ENCODE measurements at places on chromosomes 5 and 9. TPM values are rescaled to one million over a fixed set of nuclear protein-coding genes. Genes with fewer than 3 reads are reported as not detected.
A peak's percentile ranks its signal among the peaks of the same experiment; 100 is the strongest.

GRCh38 chr5:2014058-2014610, 131.4 kb upstream of the IRX4 start:
- DNase-seq: no peak

DNA sequence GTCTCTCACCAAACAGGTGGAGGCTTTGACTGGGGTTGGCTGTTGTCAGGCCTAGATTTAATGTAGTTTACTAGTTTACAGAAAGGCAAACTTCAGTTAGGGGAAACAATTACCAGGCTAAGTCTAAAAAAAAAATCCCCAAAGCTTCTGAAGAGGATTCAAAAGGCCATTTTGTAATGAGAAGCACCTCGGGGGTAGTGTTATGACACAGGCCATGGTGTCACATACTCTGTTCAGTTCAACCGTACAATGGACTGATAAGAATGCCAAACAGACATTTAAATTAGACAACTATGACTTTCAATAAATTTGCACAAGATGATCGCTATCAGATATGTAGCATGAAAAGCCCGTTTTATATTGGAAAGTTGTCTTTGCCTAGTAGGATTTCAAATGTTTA, 120.1 kb upstream of the PCA3 start:
- no peak for DNase-seq

GRCh38 chr9:86241216-86241615, 18.2 kb downstream of the C9orf153 start:
- DNase-seq: no peak

GRCh38 chr5:141493500-141494422, 4.9 kb downstream of the PCDHGC5 start:
- DNase-seq: no peak

DNA sequence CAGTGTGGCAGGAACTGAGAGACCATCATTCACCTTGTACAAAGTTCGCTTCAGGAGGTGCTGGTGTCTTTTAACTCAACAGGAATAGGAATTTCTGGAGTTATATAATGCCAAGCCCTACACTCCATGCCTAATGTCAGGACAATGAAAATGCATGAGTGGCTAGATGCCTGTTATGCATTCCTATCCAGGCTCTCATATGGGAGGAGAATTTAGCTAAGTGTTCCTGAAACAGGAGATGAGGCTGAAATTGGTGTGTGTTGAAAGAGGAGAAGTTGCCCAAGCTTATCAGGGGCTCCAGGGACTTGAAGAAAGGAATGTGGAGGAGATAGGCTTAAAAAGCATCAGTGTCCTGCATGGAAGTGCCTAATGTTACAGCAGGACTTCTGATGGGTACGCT, 26.8 kb upstream of the PRUNE2 start:
- DNase-seq: no peak

GRCh38 chr5:55903121-55903701, 52.1 kb downstream of the IL31RA start:
- DNase-seq: no peak

DNA sequence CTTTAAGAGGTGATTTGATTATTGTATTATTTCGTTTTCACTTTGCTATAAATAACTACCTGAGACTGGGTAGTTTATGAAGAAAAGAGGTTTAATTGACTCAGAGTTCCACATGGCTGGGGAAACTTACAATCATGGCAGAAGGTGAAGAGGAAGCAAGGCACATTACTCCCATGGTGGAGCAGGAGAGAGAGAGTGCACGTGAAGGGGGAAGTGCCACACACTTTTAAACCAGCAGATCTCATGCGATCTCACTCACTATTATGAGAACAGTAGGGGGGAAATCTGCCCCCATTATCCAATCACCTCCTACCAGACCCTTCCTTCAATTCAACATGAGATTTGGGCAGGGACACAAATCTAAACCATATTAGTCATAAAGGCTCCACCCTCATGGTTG, 36.1 kb upstream of the NDFIP1 start:
- no peak for DNase-seq

GRCh38 chr5:28046596-28046995, 1008.2 kb upstream of the CDH9 start:
- no peak for DNase-seq

DNA sequence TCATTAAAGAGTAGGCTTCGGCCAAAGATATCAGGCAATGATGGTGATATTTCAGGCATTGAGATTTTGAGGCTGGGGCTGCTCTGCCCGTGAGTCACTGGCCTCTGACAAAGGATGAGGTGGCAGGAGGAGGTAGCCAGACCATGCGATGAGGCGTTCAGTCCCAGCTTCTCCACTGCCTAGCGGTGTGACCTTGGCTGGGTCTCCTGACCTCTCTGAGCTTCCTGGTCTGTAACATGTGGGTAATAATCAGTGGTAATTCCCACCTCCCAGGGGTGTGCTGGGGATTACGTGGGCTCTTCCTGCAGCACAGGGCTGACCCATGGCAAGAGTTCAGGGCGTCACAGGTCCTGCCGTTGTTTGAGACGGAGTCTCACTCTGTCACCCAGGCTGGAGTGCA, 73.2 kb upstream of the RAPGEF1 start:
- DNase-seq: no peak

- DNase-seq: no peak
Observed at GRCh38 chr5:80308526-80308925, 11.3 kb upstream of the SPZ1 start.

- DNase-seq: no peak
Observed at GRCh38 chr9:137128862-137129455, 10.0 kb upstream of the GRIN1 start.

- DNase-seq: no peak
Observed at GRCh38 chr5:123813937-123814624, 302.1 kb downstream of the CSNK1G3 start.

GRCh38 chr5:156936972-156937371, 26.1 kb downstream of the TIMD4 start:
- DNase-seq: no peak

DNA sequence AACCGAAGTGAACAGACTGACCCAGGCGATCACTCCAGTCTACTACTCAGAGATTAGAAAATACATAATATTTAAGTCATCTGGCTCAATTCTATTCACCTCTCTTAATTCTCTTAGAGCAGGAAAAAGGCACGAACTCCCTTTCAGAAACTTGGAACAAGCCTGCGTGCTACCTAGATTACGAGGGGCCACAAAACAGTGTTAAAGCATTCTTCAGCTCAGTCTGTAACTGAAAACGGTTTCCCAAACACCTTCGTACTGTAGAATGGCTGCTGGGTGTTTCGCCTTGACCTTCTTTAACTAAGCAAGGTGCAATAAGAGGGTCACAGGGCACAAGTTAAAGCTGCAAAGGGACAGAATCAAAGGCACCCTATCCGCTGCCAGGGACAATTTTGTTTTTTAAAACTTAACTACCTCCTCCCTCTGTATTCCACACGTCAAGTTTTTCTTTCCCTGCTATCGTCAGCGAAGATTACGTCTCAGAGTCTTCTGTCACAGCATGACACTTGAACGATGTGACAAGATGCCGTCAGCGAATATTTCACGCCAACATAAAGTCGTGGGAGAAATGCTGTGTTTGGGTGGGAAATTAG, 687 bp downstream of the LYSMD3 start:
- no peak for DNase-seq

GRCh38 chr9:120857481-120857880, 14.8 kb upstream of the PSMD5 start:
- no peak for DNase-seq

- no peak for DNase-seq
Observed at GRCh38 chr5:168366116-168366515, 74.7 kb downstream of the WWC1 start.

GRCh38 chr5:68392617-68393016, 177.1 kb downstream of the PIK3R1 start:
- no peak for DNase-seq

- DNase-seq: no peak
Observed at GRCh38 chr9:98356326-98356725, 100.9 kb upstream of the TBC1D2 start.

DNA sequence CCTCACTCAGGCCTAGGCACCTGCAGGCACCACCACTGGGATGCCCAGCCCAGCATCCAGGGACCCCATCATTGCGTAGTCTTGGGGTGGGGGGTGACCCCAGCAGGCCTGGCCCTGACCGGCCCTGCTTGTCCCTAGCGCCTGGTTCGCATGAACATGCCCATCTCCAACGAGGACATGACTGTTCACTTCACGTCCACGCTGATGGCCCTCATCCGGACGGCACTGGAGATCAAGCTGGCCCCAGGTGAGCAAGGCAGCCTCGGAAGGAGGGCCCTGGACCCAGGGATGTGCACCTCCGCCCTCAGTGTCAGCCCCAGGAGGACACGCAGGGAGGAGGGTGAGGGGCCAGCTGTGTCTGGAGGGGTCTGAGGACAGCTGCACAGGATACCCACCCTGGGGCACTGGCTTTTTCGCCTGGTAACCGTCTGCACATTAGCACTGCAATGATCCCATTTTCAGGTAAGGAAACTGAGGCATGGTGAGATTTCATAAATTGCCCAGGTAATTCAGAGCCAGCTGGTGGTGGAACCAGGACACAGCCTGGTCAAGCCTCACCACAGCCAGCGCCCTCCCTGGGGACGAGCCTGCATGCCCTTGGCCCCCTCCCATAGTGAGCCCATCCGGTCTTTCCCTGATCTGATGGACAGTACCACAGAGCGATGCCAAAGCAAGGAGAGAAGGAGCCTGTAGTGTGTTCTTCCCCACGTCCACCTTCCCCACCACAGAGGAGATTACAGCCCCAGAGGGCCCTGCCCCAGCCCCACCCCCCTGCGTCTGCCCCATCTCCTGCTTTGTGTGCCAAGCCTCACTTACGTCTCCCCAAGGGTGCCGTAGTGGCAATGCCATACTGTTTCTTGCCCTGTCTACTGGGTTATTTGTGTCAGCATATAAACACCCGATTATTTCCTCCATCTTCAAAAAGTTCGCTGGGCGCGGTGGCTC, 228.3 kb downstream of the CACNA1B start:
- DNase-seq: no peak

GRCh38 chr5:8299716-8300115, 430.8 kb downstream of the MTRR start:
- DNase-seq: no peak

DNA sequence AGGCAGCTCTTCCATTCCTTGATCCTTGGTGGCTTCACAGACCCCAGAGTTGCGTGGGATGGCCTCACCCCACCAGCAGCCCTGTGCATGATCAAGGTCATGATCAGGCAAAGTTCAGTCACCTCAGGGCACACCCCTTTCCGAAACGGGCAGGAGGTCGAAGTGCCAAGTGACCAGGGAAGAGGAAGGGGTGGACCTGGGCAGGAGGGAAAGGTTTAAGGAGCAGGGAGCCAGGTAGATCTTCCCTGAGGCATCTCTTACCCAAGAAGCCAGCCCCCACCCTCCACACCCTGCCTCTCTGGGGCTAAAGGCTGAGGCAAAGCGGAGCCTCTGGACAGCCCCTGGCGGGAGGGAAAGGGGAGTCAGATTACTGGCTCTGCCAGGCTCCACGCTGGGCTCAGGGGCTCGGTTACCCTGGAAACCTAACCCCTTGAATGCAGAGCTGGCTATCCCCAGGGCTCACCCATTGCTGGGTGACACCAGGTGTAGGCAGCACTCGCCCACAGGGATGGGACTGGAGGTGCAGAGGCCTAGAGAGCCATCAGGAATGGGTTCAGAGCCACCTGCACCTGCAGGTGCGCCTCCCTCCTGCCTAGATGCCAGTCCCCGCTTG, 3.6 kb downstream of the MGAT4B start:
- no peak for DNase-seq

DNA sequence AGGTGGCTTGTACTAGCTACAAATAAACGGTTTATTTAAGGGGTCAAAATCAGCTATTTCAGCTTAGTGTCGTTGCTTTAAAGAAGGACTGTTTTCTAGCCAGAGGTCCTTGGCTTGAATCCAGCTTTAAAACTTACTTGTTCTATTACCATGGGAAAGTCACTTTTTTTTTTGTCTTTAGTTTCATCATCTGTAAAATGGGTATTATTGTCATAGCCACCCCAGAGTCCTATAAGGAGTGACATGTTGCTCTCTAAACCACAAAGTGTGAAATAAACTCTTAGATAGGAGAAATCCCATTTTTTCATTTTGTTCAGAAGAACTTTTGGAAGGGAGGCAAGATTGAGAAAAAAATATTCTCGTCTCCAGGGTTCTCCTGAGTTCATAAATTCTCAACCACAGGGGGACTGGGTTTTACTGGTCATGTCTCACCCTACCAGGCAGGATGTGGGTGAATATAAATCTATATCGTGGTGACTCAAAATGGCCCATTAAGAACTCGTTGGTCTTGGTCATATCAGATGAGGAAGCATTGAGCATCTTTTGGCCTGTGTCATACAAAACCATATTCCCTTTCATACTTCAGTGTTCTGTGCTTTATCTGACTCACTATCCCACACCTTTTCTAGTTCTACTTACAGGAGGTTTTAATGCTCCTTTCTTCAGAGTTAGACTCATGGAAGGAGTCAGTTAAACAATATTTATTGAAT, 202.7 kb upstream of the NR3C1 start:
- no peak for DNase-seq

- DNase-seq: peak; percentile 76
Observed at GRCh38 chr5:87268126-87268969, 665 bp downstream of the RASA1 start.

DNA sequence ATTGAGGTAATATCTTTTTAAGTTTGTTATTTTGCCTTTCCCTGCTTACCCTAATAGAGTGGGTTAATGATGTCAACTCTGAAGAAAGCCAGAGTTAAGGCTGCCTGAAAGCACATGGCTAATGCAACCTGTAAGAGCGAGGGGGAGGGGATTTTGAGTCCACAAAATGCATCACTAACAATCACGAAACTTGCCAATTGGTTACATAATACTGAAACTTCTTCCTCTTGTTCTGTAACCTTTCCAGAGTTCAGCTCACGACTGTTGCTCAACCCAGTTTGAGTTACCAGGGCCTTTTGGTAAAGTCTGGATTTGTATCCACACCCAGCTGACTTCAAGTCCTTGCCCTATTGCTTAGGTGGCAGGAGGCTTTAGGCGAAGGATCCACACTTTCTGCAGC, 308.8 kb downstream of the EFNA5 start:
- no peak for DNase-seq

The SMIM27 gene
- 9.5 TPM for total RNA-seq

The OBP2B gene
- total RNA-seq: not detected

The TMEFF1 gene
- 19.6 TPM for total RNA-seq

The HCN1 gene
- not detected for total RNA-seq

The BRD3 gene
- total RNA-seq: 83.7 TPM

The CNTLN gene
- 12.6 TPM for total RNA-seq

The CARTPT gene
- not detected for total RNA-seq

Measured in mesothelial cell of epicardium (in vitro differentiated cells).